ENCODE measurements at places on chromosomes 7 and 10. TPM values are rescaled to one million over a fixed set of nuclear protein-coding genes. Genes with fewer than 3 reads are reported as not detected.

DNA sequence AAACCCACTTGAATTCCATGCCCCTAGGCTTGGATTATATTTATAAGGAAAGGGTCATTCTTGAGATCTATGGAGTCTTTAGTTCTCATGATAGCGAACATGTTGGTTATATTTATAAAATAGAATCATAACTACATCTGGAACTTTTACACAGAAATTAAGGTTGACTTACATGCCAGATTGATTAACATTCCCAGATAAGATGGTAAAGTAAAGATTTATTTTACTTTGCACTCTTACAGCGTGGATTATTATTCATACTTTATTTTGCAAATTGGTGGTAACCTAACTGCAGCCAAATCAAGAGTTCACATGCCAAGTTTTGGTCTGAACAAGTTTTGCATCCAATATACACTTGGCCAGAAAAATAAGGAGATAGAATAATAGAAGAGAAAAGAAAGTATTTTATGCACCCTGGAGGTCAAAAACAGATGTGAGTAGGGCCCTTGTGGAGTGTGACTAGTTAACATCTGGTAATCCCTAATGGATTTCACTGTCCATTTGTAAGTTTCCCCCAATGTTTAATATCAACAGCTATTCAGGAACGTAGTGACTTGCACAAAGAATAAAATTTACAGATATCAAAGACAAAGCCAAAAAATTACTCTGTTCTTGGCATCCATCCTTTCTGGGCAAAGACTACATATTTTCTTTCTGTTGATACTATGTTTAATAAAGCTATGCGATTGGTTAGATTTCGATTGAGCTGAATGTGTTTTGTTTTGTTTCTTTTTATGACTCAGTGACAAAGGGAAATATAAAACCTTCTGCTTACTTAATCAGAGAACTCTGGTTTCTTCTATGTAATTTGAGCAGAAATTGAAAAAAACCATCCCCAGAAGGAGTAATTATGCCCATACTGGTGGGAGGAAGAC, 10.1 kb upstream of the TMEM26 start:
- peak; percentile 97 for DNase-seq

DNA sequence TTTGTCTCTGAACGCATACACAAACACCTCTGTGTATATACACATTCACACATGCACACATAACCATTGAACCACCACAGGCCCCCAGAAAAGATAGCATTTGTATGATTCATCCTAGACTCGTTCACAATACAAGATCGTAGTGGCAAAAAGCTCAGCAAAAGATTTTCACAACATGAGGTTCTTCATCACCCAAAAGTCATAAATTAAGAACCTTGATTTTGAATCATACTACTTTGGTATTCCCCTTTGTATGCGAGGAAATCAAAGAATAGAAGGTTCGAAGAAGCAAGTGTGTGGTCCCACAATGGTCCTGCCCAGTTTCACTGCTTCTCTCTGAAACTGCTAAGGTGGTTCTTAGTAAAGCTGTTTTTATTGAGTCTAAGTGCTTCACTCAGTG, 200.7 kb downstream of the CELF2 start:
- no peak for DNase-seq

DNA sequence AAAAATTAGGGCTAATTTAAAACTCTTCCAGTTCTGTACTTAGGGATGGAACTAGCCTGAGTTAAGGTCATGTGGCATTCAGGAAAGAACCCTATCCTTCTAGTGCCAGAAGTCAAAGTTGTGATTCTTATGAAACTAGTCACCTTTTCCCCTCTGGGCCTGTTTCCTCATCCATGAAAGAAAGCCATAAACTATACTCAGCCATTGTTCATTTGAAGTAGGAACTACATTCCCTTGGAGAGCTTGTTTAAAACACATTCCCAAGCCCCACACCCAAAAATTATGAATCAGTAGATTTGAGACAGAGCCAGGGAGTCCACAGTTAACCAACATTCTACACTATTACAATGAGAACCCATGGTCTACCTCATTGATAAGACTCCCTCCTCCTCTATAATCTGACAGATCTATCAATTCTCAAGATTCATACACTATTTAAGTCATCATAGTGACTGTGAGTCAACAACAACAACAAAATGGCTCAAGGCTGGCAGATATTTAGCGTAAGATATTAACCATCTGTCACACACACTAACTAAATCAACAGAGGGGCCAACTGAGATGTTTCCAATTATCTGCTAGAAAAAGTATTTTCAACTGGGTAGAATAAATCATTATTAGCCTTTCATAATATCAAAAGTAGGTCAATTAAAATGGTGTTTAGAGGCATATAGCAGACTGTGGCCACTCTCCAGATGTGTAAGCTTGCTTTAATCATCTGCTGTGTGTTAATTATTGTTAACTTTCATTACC, 102.3 kb downstream of the SLC25A13 start:
- DNase-seq, result peak; percentile 36

- DNase-seq, result no peak
These were observed 69.7 kb upstream of the ITPRID1 start for GRCh38 chr7:31444196-31444595.

DNA sequence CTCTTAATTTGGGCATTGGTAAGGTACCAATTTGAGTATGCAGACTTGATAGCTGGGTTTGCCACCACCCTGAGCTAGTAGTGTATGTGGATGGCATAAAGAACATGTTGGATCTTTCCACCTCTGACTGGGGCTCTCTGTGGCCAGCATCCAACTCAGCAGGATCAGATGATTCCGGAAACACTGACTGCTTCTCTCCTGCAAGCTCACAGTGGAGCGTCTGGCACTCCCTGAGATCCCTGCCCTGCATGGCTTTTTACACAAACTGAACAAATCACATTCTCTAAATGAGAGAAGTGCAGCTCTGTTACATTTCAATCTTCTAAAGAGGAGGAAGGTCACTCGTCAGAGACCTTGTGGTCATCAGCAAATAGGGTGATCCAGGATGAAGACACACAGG, 1057.5 kb downstream of the NRG3 start:
- DNase-seq, result no peak

DNA sequence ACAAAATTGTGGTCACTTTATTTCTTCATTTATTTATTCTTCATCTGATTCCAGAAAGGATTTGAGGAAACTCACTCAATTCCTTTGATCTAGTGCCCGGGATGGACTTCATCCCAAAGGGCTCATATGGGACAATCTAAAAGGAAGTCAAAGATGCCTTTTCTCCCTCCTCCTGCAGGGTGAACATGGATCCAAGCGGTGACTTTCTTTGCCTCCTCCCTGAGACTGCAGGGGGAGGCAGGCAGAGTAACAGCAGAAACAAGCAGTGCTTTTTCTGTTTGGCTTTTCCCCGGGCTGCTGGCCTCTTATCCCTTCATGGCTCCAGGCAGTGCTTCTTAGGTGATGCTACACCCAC, 10.0 kb upstream of the DNMBP start:
- DNase-seq, result no peak

DNA sequence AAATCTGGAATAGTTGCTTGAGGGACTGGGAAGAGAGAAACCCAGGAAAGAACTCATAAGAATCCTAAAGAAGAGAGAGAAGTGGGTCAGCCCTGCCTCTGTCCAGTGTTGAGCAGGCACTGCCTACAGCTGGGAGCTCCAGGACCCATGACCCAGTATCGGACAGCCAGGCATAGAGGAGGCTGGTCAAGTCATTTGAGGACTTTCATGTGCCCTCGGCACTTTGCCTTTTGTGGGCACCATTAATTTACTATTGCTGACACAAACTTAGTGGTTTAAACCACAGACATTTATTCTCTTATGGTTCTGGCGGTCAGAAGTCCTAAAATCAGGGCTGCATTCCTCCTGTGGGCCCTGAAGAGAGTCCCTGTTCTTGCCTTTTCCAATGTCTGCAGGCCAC, 60.3 kb downstream of the CPXM2 start:
- no peak for DNase-seq

DNA sequence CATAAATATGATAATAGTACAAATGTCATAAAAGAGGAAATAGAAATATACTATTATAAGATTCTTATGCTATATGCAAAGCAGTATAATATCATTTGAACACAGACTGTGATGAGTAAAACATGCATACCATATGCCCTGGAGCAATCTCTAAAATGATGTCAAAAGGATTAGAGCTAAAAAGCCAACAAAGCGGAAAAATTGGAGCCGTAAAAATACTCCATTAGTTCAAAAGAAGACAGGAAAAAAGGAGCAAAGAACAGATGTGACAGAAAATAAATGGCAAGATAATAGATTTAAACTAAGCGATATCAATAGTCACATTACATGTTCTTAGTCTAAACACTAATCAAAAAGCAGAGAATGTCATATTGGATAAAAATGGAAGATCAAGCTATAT, 191.0 kb upstream of the PLPP4 start:
- no peak for DNase-seq

The GRID2IP gene
- total RNA-seq, result 0.30 TPM

The CYP26A1 gene
- not detected for total RNA-seq

The TDRD1 gene
- 0.20 TPM for total RNA-seq

The SMARCD3 gene
- total RNA-seq, result 34.5 TPM

The OR9A2 gene
- 0.20 TPM for total RNA-seq

The HOXA5 gene
- total RNA-seq, result 4.7 TPM
